ENCODE measurements at places on chromosomes 11 and 22.

DNA sequence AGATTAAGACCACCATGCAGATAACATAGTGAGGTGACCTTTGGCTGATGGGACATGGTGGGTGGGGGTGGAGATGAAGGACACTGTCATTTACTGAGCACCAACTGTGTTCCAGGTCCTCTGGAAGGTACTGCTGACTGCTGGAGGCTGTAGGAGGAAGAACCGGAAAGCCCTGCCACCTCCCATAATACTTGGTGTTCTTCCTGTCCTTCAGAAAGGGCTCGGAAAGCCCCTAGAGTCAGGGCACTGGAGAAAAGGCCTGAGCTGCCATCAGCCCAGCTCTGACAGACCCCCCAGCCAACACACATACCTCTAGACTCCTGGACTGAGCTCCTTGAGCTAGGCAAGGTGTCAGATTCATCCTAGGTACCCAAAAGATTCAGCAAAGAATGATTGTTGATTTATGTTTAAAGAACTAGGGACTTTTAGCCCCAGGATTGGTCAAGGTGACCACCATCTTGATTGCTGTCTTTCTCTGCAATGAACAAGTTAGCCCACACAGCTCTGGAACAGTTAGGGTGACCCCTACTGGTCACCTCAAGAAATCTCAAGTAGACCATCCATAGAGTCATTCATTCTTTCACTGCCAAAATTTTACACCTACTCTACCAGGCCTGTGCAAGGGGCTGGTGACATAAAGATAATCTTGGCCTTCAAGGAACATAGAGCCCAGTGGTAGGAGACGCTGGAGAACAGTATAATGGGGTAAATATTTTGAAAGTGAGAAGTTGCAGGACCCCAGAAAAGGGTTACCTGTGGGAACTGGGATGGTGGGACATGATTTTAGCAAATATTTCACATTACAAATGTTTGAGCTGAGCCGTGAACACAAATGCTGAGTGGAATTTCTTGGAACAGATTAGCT is 39.4 kb downstream of the IRAG1 start:
- no peak for DNase-seq

DNA sequence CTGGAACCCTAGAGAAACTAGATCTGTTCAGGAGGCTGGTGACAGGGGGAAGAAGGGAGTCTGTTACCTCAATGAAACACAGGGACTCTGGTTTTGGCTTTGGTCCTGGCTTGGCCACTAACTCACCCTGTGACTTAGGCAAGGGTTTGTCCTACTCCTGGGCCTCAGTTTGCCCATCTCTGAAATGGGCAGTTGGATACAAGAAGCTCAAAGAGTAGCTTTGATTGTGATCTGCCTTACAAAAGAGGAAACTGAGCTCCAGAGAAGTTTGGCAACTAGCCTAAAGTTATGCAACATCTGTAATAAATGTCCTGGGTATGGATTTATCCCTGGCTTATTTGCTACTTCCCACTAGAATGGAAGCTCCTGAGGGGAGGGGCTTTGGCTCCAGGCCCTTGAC is 24.0 kb upstream of the LMO1 start:
- DNase-seq: no peak

DNA sequence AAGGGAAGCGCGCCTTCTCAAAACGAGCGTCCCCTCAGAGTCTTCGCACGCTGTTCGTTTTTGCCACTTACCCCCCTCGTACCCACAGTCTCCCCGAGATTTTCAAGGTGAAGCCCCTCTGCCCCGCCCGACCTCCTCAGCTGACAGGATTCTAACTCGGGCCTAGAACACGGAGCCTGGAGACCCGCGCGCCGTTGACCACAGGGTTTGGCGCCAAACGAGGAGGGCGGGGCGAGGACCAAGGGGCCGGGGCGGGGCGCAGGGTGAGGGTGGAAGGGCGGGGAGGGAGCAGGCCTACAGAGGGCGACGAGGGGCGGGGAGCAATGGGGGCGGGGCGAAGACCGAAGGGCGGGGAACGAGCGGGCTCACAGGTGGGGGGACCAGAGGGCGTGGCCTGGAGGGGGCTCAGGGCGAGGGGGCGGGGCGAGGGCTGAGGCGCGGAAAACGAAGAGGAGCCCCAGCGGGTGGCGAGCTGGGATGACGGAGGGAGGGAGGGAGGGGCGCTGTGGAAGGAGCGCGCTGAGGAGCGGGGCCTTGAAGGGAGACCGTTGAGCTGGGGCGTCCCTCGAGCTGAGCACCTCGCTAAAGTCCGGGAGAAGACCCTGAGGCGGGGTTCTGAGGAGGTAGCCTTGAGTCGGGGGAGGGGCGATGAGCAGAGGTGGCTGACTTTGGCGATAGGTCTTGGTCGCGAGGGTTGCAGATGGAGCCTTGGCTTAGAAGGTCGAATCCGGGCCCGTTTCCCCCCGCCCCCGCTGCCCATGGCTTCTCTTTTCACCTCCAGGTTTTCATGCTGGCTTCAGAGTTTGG is at the start of gene DMC1:
Gene DMC1 (minus strand): TSS at position 212 of the 807 bp plus-strand sequence. CDS start 1,927 bp downstream, outside the sequence.
- DNase-seq: peak; percentile 18

DNA sequence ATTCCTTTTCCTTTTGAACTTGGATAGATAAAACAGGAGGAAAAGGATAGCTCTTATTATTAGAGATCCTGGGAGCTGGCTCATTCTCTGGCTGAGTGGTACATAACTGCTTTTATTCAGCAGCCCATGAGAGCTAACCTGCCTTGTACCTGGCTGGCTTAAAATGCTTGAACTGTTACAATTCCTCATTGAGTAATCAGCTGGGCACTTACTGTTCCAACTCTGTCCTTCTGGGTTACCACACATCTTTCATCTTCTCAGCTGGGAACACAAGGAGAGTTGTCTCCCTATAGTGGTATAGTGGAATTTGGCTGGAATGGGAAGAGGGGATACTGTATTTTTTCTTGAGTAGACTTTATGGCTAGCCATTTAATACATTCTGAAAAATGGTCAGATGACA is 39.8 kb upstream of the SPTBN2 start:
- no peak for DNase-seq

- DNase-seq: no peak
These were observed 1.5 kb downstream of the CCDC90B start for GRCh38 chr11:83284501-83285150.

- no peak for DNase-seq
These were observed 42.8 kb downstream of the MED15 start for GRCh38 chr22:20550057-20550817.

DNA sequence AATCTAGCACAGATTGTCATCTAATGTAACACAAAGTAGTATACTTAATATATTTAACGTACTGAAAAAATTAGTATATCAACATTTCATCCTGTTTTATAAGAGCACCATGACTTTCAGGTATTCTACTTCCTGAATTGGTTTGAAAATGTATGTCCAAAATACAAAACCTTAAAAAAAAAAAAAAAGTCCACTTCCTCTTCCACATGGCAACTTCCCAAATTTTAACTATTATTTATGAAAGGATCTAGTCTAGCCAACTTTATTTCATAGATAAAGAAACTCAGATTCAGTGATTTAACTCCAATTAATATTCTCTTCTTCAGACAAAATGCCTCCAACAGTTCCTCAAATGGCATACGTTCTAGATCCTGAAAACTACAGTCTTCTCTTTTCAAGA is 44.0 kb downstream of the PIK3C2A start:
- DNase-seq: no peak

- DNase-seq: no peak
These were observed 86.1 kb downstream of the GRIA4 start for GRCh38 chr11:105696000-105696399.

GRCh38 chr22:46267431-46268279 is at the start of gene TTC38:
TSS of gene TTC38 (plus strand) at chr22:46268008. CDS start at chr22:46268040, 32 bp downstream.
- DNase-seq: peak; percentile 50

GRCh38 chr11:134792044-134792443 is 380.0 kb upstream of the B3GAT1 start:
- DNase-seq: no peak

GRCh38 chr11:109267293-109268095 is 154.5 kb upstream of the C11orf87 start:
- no peak for DNase-seq

DNA sequence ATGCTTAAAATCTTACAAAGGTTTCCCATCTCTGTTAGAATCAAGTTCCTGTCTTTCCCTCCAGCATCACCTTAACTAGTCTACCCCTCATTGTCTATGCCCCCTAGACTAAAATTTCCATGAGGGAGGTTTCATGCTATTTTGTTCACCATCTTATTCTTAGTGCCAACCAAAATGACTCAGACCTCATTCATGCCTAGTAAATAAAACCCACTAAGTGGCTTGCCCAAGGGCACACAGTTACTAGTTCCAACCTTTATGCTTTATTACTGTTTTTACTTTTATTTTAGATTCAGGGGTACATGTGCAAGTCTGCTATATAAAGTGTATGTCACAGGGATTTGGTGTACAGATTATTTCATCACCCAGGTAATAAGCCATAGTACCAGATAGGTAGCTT is 469.1 kb upstream of the FAT3 start:
- DNase-seq: no peak

GRCh38 chr11:119054418-119054817 is 2.6 kb downstream of the HYOU1 start:
- DNase-seq: no peak

- DNase-seq: no peak
These were observed 28.7 kb downstream of the GUCD1 start for GRCh38 chr22:24526191-24526590.

DNA sequence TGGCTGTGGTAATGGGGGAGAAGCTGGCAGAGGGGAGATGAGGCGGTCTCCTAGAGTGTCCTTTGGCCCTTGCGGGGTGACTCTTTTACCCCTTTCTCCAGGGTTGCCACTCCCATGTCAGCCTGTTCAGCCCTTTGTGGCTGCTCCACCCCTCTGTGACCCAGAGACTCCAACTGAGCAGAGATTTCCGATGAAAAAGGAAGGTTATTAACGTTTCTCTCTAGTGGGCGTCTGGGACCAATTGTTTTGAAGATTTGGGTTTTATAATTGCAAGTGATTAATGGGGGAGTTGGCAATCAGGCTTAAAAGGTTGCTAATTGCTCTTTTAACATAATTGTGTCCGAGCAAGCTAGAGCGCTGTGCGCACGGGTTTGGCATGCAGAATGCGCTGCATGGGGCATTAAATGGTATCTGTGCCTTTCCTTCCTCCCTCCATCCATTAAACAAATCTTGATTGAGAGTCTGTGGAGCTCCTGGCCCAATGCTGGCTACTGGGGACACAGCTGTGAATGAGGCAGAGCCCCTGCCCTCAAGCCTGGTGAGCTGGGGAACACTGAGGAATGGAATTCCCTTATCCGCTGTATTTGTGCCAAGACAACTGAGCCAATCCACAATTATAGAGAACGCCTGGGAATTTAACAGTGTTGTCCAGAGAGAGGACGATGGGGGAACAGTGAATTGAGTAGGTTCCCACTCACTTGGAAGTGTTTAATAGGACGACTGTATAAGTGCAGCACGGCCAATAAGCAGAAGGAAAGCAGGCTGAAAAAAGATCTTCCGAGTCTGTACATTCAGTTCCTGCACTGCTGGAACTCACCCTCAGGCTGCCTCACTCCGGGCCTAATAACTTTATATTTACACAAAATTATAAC is 295.9 kb downstream of the MIAT start:
- DNase-seq: no peak

GRCh38 chr22:39832627-39833074 is 60.9 kb downstream of the ENTHD1 start:
- DNase-seq: no peak

GRCh38 chr11:72309074-72309598 is 65.2 kb upstream of the PHOX2A start:
- no peak for DNase-seq

- no peak for DNase-seq
These were observed 1.1 kb downstream of the NLRP6 start for GRCh38 chr11:279040-279965.

DNA sequence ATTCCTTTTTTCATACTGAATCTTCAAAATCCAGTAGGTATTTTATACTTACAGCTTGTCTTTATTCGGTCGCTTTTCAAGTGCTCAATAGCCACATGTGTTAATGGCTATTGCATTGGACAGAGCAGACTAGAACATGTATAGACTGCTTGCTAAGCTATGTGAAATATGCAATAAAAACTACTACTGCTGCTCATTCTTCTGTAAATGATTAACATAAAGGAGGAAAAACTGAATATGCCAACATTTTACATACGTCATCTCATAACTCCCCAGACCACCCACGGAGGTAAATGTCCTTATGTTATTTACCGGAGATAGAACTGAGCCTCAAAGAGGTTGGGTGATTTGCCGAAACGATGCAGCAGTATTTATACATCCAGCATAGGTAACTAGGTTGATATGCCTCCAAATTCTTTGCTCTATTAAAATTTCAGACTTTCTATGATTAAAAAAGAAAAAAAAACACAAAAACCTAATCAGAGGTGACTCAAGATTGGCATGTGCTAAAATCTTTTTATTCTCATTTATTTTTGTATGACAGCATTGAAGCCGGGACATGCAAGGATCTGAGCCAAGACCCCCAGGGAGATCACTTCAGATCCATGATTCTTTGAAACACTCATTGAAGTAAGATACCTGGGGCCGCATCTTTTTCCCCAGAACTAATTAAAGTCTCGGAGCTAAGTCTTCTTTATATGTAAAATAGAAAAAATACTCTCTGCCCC is 78.5 kb upstream of the OR5AK2 start:
- no peak for DNase-seq

DNA sequence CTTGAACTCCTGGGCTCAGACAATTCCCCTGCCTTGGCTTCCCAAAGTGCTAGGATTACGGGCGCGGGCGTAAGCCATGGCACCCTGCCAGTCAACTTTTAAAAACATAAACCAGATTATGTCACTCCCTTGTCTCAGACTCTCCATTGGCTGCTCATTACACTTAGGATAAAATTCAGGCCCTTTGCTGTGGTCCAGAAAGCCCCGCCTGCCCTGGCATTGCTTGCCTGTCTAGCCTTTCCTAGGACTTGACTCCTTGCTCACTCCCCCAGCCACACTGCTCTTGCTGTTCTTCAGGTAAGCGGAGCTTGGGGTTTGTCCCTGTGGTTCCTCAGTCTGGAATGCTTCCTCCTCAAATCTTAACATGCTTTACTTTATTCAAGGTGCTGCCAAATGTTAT is 30.5 kb downstream of the DIXDC1 start:
- no peak for DNase-seq

DNA sequence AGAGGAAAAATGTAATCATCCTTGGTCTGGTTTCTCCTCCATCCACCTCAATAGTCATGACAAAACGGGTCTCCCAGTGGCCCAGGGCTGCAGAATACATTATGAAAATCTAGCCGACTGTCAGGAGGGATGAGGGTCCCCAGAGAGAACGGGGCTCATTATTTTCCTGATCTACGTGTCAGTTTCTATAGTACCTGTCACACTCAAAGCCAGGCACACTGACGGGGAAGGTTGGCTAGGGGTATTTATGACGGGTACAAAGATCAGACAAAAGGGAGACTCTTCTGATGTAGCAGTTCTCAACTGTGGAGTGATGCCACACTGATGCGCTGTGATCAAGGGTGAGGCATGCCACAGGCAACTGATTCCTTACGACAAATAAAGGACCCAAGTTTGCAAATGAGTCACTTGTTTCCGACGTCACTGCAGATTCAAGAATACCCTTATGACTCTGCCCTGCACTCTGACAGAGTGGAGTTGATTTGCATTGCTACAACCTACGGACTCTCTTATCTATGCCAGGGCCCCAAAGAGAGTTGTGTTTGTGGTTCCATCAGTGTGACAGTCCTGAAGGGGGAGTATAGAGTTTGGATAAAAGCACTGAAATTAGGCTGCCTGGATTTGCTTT is 188.2 kb upstream of the TBCEL start:
- DNase-seq: no peak

GRCh38 chr11:119774172-119774763 is 45.3 kb upstream of the NECTIN1 start:
- DNase-seq: no peak
